SK-MEL-5 (cell line): ENCODE measurements at places on chromosomes 5 and 9. TPM values are rescaled to one million over a fixed set of nuclear protein-coding genes. Genes with fewer than 3 reads are reported as not detected.

CER1 gene
- not detected in 2 replicates for total RNA-seq

DNA sequence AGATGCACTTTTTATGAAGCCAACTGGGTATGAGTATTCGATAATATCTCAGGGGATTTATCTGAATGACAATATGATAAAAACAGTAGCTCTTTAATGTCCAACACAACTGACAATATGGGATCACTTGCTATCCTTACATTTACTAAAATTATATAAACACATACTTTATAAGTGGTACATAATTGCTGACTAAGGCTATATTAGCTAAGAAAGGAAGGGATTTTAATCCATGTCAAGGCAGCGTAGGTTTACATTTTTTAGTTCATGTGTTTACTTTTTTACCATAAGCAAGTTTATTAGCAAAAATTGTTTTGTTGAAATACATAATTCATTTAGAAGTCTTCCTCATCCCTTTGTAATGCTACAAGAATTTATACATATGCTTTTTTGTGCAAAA lies 796.2 kb downstream of the TLE1 start:
- DNase-seq, result no peak

TTLL11 gene
- 1.4 and 1.6 TPM in 2 replicates for total RNA-seq

ZNF483 gene
- total RNA-seq, result 4.2 and 5.3 TPM in 2 replicates

TMC1 gene
- total RNA-seq, result 0.18 TPM in 1 of 2 replicates, not detected in the other

BTNL8 gene
- total RNA-seq, result 0.08 TPM in 1 of 2 replicates, not detected in the other

GRCh38 chr5:72601861-72602260 lies 94.7 kb upstream of the ZNF366 start:
- DNase-seq, result no peak

DNA sequence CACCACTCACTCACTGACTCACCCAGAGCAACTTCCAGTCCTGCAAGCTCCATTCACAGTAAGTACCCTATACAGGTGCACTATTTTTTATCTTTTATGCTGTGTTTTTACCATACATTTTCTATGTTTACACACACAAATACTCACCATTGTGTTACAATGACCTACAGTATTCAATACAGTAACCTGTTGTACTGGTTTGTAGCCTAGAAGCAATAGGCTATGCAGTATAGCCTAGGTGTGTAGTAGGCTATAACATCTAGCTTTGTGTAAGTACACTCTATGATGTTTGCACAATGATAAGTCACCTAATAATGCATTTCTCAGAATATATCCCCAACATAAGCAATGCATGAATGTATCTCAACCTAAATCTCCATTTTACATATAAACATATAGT lies 541.1 kb downstream of the NR2F1-AS1 start:
- no peak for DNase-seq

- no peak for DNase-seq
These were observed 56.9 kb downstream of the MVB12B start for GRCh38 chr9:126383406-126384046.

IER5L gene
- 53.9 and 57.1 TPM in 2 replicates for total RNA-seq

- no peak for DNase-seq
These were observed 100.0 kb downstream of the MCTP1 start for GRCh38 chr5:95184924-95185323.

IL3 gene
- not detected in 2 replicates for total RNA-seq

TMEM215 gene
- not detected in 2 replicates for total RNA-seq

DNA sequence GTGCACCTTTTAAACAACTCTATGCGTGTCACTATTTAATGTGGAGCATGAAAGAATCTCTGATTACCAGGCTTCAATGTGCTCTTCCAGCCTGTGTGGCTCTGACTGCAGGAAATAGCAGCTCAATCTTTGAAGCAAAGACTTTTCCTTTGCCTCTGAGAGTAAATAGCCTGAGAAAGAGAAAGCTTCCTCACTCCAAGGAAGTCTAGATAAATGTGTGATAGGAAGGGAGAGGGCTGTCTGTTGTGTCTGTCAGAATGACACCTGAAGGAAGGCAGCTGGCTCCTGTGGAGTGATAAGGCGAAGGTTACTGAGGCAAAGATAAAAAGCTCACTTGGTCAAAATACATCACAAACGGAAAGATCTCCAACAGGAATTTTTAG lies 205.3 kb upstream of the HAPLN1 start:
- no peak for DNase-seq

SPDL1 gene
- total RNA-seq, result 13.3 and 29.7 TPM in 2 replicates

DNA sequence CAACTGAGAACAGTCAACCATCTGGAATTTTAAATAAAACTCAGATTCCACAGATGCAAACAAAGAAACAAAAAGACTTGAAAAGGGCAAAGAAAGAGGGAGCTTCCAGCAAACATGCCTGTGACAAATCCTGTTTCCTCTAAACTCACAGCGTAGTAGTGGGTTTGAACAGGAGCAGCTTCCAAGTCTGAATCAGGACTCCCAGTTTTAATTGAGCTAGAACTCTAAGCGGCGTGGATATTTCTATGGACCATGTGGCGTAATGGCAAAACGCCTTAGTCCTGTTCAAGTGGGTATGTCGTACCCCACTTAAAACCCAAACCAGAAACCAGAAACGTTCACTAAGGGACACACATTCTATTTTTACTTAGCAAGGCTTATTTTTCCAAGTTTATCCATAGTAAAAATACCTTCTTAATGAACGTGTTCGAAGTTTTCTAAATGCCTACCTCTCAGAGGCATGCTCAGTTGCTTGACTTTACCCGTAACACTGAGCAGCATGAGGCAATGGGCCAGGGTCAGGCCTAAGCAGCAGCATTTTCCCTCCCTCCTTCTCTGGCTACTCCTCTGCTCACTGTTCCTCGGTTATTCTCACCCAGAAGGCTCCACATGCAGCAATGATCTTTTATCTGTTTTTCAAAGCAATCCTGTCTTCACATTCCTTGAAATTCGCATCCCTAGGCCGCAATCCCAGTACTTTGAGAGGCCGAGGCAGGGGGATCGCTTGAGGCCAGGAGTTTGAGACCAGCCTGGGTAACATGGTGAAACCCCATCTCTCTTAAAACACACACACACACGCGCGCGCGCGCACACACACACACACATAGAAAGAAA lies 77.9 kb downstream of the FNBP1 start:
- no peak for DNase-seq

DNA sequence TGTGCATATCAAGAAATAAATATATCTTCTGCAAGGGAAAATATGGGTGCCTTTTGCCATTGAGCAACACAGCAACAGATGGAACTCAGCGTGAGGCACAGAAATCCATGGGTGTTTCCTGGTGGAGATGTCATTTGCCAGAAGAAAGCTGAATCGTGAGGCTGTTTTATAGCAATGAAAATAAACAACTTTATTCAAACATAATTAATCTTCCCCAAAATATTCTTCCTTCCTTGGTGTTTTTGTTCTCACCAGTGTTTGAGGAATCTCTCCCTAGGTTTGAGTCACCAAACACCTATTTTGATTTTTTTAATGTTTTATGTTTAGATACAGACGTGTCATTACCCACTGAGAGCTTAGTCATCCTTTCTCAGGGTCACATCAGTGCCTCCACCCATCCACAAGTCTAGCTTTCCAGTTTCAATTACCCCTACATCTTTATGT lies 65.8 kb upstream of the PAPPA start:
- DNase-seq, result no peak

DNA sequence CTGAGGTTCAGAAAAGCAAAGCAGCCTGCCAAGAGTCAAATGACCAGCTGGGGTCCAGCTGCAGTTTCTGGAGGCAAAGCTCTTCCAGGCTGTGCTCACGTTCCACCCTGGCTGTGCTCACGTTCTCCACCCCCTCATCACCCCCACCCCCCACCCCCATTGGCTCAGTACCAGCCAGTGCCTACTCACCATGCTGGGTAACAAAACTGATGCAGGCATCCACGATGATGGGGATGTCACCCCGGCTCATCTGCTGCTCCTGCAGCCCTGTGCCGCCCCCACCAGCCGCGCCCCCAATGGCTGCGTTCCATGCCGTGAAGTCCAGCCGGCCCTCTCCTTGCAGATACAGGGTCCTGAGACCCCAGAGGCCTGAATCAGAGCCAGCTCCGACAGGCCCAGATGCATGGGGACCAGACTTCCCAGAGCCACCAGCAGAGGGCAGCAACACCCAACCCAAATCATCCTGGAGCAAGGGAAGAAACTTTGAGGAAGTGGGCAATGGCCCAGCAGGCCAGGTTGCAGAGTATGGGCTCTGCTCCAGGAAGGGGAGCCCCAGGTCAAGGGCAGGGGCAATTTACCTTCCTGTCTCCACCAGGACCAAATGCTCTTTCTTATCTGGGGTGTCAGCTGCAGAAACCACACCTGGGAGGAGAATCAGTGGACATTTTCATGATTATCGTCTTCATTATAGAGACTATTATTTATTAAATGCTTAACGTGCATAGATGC lies 13.7 kb upstream of the FCHSD1 start:
- peak; percentile 82 for DNase-seq

DNA sequence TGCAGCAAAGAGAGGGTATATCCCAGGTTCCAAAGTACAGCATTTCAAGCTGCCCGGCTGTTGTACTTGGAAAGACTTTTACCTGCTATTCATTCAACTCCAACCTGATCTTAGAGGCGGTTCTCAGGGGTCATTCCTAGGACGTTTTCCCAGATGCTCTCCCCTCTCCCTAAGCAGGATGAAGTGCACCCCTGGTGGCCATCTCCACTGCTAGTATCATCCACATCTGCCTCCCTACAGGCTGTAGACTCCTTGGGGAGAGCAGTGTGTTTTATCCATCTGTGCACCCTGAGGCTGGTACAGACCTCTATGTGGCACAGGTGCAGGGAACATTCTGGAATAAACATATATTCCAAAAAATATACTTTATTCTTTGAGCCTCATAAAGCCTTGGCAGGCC lies 56.8 kb downstream of the PTPN3 start:
- peak; percentile 38 for DNase-seq

HSPA9 gene
- 743 and 805 TPM in 2 replicates for total RNA-seq

GRCh38 chr5:149878371-149878770 lies 66.2 kb downstream of the PDE6A start:
- no peak for DNase-seq

- no peak for DNase-seq
These were observed 59.8 kb upstream of the RNU6ATAC start for GRCh38 chr9:134224127-134224526.

GRCh38 chr5:43213951-43214350 lies 21.9 kb downstream of the NIM1K start:
- DNase-seq, result no peak

MCTP1 gene
- total RNA-seq, result 39.3 and 48.2 TPM in 2 replicates

GRCh38 chr5:93130624-93131490 lies 450.2 kb downstream of the NR2F1-AS1 start:
- DNase-seq, result no peak

GRCh38 chr5:141757402-141757801 lies 75.4 kb upstream of the ARAP3 start:
- peak; percentile 69 for DNase-seq

- no peak for DNase-seq
These were observed 427.1 kb downstream of the CHSY3 start for GRCh38 chr5:130331332-130331731.

CD14 gene
- not detected in 2 replicates for total RNA-seq

PRRX2 gene
- 0.29 and 0.40 TPM in 2 replicates for total RNA-seq

DNA sequence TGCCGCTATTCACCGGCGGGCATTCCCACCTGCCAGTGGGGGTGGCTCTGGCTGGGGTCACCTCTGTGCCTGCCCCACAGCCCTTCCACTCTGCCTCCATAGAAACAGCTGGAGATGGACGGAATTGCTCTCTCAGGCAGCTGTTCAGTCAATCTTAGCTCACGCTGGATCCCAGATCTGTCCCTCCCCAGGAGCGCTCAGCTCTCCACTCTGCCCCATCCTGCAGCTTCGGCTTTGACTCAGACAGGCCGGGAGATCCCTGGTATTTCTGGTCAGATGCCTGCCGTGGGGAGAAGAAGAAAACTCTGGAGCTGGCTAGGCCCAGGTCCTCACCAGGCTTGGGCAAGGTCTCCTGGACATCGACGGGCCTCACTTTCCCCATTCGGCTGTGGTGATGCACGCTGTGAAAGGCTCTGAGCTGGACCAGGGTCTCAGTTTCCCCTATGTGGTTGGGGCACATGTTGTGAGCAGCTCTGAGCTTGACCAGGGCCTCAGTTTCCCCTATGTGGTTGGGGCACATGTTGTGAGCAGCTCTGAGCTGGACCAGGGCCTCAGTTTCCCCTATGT lies 7.6 kb upstream of the SLC9A3 start:
- no peak for DNase-seq

- DNase-seq, result no peak
These were observed 14.3 kb upstream of the FREM1 start for GRCh38 chr9:14924230-14925219.

- peak; percentile 67 for DNase-seq
These were observed 38.0 kb downstream of the VCAN start for GRCh38 chr5:83509540-83509939.

DNA sequence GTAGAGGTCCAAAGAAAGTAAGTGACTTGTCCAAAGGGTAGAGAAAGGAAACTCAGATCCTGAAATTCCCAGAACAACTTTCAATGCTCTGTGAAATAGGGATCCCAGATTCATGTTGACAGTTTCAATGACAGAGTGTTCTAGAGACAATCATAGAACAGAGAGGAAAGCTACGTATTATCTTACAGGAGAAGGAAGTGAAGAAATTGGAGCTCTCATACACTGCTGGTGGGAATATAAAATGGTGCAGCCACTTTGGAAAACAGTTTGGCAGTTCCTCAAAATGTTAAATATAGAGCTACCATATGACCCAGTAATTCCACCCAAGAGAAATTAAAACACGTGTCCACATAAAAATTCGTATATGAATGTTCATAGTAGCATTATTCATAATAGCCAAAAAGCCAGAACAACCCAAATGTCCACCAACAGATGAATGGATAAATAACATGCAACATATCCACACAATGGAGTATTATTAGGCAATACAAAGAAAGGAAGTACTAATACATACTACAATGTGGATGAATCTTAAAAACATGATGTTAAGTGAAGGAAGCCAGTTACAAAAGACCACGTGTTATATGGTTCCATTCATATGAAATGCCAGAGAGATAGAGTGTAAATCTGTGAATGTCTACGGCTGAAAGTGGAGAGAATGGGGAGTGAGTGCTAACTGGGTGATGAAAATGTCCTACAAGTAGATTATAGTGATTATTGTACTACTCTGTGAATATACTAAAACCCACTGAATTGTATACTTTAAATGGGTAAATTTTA lies 197.1 kb downstream of the NTRK2 start:
- peak; percentile 6 for DNase-seq

DMGDH gene
- total RNA-seq, result not detected in 2 replicates
